Stimulated activated CD8-positive, alpha-beta memory T cell treated with anti-CD3 and anti-CD28 coated beads, Interleukin-15, amount 100 ng/mL, for 24 hours (primary cell): ENCODE measurements at places on chromosomes 13 and 19.
A peak's percentile ranks its signal among the peaks of the same experiment; 100 is the strongest.

- DNase-seq = no peak
Observed at GRCh38 chr13:37534676-37535075, 63.9 kb downstream of the POSTN start.

DNA sequence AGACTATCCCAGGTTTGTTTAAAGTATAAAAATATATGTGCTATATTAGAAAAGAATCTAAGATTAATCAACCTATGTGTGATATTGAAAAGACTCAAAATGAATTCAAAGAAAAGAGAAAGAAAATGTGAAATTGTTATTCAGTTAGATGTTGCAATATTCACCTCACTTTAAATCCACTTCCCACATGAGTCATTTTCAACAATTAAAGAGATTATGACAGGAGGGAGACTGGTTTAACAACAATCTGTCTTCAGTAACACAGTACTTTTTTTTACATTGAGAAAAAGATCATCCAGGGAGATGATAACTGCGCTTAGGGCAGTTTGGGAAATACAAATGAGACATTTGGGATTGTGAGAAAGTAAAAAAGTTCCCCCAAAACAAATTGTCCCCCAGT is 1246.2 kb downstream of the SLITRK1 start:
- no peak for DNase-seq

DNA sequence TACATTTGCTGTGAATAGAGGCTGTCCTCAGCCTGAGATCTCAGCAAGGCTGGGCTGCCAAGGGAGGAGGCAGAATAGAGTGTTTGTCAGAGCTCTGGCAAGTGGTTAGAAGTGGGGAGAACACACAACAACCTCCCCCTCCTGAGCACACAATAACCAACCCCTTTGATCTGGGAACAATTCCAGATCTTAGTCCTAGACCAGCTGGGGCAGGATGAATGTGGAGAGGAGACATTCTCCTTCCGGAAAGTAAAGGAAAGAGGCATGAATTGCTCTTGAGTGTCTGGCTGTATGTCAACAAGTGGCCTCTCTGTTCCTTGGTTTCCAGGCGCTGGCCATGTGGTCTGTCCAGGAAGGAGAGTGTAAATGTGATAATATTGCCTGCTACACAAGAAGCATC is 114.9 kb upstream of the TMTC4 start:
- no peak for DNase-seq

GRCh38 chr13:103996733-103997132 is 930.5 kb upstream of the SLC10A2 start:
- DNase-seq = no peak

DNA sequence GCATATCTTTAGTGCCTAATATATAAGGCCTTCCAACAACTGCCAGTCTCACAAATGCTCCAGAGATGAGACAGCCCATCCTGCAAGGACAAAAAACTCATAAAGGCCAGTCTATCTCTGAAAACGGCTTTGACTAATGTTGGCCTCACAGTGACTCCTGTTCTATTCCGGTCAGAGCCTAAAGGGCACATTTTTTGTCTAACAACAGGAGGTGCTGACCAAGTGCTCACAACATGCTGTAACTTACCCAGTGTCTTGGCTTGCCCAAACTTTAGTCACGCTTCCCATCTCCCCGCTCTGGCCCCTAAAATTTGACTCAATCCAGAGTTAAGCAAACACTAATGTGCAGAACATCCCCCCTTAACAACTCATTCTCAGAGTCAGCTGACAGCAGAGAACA is 1411.2 kb upstream of the MIR17HG start:
- no peak for DNase-seq

- peak; percentile 40 for DNase-seq
Observed at GRCh38 chr13:87671031-87671752, at the start of gene SLITRK5. TSS of gene SLITRK5 (plus strand) at chr13:87671371. CDS start at chr13:87675389, 4,018 bp downstream.

DNA sequence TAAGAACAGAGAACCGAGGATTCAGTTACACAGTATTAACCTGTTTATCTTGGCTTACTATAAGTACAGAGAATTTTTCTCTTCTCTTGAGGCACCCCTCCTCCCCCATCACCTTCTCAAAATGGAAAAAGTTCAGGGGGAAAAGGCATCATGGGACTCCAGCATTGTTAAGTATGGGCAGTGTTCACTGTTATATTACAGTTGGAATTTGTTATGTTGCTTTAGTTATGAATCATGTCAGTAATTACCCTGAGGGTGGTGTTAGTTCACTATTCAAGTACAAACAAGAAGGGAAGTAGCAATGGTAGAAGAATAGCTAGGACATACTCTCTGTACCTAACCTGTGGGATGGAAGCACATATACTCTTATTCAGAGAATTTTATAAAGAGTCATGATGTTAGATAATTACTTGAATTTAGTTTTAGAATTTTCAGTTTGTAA is 12.0 kb downstream of the LPAR6 start:
- no peak for DNase-seq

- peak; percentile 62 for DNase-seq
Observed at GRCh38 chr19:4186087-4186993, 3.9 kb downstream of the ANKRD24 start.

GRCh38 chr13:76523740-76524340 is 362.4 kb downstream of the KCTD12 start:
- no peak for DNase-seq

- peak; percentile 11 for DNase-seq
Observed at GRCh38 chr19:35468637-35469036, 20.6 kb downstream of the FFAR2 start.

DNA sequence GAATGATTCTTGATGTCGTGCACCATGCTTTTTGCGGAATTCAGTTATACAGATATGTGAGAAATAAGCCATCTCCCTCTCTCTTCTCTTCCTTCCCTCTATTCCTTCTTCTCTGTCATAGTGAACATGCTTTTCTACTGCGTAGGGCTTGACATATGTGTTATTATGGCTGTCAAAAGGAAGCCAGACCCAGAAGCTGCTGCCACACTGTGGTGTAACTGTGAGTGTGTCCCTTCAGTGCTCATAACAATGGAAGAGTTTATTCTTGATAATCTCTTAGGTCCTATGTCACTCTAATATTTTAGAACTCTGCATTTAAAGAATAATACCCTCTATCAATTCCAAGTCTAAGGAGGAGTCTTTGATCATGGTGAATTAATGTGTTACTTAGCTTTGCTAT is 208.9 kb upstream of the TMTC4 start:
- no peak for DNase-seq

DNA sequence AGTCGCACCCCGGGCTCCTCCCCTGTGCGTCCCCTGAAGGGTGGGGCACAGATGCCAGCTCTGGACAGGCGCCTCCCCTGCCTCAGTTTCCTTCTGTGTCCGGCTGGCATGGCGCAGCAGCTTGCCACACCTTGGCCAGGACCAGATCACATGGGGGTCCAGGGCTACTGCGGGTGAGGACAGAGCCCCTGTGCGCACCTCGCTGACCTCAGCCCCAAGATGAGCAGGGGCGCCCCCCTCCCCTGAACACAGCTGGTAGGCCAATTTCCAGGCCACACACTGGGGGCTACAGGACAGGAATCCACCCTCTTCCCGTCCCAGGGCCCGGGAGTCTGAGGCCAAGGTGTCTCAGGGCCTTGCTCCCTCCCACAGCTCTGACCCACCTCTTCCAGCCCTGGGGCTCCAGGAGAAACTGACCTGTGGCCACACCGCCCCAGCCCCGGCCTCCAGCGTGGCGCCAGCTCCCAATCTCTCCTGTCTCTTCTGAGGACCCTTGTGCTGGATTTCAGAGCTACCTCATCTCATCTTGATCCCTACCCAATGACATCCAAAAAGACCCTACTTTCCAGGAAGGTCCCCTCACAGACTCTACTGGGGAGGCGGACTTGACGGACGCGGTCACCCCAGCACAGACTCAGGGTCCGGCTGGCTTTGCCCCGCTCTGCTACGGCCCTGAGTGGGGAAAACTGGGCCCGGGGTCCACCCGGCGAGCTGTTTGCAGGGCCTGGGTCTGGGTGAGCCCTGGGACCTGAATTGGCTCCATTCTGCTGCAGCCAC is 28.2 kb downstream of the SBNO2 start:
- DNase-seq = no peak

- no peak for DNase-seq
Observed at GRCh38 chr13:109792416-109793059, 6.2 kb upstream of the IRS2 start.

- DNase-seq = no peak
Observed at GRCh38 chr13:20105161-20105689, 55.6 kb downstream of the GJA3 start.

GRCh38 chr19:2127758-2128157 is 23.6 kb downstream of the AP3D1 start:
- DNase-seq = no peak

DNA sequence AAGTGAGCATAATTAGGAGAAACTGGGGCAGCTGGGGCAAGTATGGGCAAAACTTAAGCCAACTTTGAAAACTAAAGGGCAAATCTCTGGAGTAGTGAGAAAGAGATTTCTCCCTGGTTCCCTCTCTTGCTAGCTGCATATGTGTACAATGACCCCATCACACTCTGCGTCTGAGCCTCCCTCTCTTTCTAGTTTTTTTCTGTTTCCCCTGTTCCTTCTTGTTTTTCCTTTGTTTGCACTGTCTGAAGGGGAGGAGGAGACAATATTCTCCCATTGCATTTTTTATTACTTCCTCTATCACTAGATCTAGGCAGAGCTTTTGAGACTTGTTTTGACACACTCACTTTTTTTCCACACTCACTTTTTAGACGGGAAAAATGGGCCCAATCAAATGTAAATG is 11.2 kb upstream of the CLDN10 start:
- DNase-seq = no peak

GRCh38 chr13:43874504-43875092 is 4.9 kb downstream of the CCDC122 start:
- no peak for DNase-seq

GRCh38 chr19:5369962-5370367 is 29.4 kb upstream of the PTPRS start:
- peak; percentile 39 for DNase-seq

DNA sequence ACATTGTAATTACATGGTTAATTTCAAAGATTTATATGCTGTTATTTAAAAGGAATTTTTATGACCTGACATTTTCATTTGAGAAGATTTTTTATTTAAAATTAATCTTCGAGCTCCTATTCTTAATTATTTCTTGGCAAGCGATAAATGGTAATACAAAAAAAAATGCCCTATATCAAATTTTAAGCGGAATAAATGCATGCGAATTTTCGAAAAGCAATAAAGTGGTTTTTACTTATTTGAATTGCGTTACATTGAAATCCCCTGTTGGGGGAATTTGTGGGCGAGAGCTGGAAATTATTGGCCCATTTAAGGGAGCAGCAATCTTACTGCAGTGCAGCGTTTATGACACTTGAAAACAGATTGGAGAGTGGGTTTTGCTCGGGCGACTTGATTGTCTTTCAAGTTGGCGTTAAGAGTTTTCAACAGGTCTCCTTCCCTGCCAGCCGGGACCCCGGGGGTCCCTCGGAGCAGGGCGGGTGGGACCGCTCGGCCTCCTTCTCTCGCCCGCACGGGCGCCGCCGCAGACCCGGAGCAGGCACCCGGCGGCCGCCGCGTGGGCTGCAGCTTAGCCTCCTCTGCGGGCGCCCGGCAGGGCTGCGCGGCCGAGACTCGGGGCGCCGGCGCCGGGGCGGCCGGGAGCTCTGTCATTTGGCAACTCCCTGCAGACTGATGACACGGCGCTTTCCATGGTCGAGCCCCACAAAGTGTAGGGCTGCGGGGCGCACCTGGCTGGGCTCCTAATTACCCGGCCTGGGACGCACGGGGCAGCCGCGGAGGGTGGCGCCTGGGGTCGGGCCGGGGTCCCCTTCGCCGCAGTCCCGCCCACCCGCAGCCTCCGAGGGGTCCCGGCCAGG is 255.1 kb upstream of the SOX21 start:
- no peak for DNase-seq

GRCh38 chr19:34461375-34462100 is 20.0 kb upstream of the WTIP start:
- DNase-seq = no peak

- DNase-seq = no peak
Observed at GRCh38 chr13:42706286-42706685, 75.1 kb upstream of the FAM216B start.

- DNase-seq = no peak
Observed at GRCh38 chr13:80006940-80007339, 334.0 kb downstream of the SPRY2 start.

DNA sequence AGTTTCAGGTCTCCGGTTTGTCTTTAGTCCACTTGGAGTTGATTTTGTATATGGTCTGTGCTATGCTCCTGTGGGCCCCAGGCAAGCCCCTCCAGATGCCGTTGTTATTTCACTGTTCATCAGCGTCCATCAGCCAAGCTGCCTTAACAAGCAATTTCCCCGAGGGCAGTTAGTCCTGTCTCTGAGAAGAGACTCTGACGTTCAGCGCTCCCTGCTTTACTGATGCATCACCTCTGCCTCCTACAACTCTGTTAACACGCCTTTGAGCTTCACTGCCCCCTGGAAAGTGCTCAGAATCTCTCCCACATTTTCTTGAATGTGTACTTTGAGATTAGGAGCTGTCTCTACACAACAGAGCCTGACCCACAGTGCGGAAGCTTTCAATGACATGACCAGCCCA is 41.8 kb upstream of the UBAC2 start:
- no peak for DNase-seq

- DNase-seq = no peak
Observed at GRCh38 chr19:33177417-33177979, 16.6 kb upstream of the LRP3 start.

- DNase-seq = no peak
Observed at GRCh38 chr19:21134934-21135366, 6.9 kb upstream of the ZNF431 start.

- DNase-seq = no peak
Observed at GRCh38 chr13:27556109-27556508, 64.2 kb downstream of the LNX2 start.

DNA sequence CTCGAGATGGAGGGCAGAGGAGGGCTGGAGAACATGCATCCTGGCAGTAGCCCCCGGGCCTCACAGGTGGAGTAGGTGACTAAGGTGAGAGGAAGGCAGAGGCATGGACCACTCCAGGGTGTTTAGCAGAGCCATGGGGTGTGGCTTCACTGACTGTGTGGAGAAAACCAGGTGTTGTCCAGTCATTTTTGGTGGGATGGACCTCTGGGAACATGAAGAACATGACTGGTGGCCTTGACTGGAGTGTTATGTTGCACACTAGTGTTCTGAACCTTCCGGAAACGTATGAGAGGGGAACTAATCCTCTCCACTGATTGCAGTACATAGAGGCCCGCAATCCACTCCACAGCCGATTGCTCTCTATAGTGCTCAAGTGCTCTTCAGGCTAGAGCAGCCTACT is 16.9 kb downstream of the MED26 start:
- DNase-seq = no peak

DNA sequence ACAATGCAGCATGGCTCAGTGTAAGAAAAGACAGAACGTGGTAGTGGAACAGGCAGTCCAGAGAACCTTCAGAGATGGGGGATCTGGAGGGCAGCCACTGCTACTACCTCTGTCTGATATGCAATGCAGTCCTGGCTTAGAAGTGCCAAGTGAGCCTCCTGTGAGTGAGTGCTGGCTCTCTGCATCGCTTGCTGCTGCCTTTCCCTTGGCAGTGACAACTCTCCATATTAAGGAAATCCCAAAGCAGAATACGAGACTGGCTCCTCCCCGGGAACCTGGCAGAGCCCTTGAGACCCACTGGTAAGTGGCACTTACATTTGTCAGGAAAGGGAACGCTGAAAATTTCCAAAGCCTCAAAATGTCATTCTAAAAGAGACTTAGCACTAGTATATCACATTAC is 7.5 kb downstream of the DOCK9 start:
- DNase-seq = no peak
